ENCODE measurements at places on chromosomes 16 and 17.

GRCh38 chr16:11409398-11409797 is 64.1 kb downstream of the RMI2 start:
- no peak for DNase-seq

GRCh38 chr16:3623642-3624041 is 12.2 kb upstream of the SLX4 start:
- DNase-seq, result no peak

GRCh38 chr17:58121925-58122324 is 26.3 kb upstream of the OR4D1 start:
- no peak for DNase-seq

- no peak for DNase-seq
Observed at GRCh38 chr16:2480948-2481347, 6.0 kb downstream of the TBC1D24 start.

- DNase-seq, result no peak
Observed at GRCh38 chr17:28904800-28905199, 1.9 kb upstream of the DHRS13 start.

Measured in muscle of back (tissue), 13 donors.